ENCODE measurements at places on chromosomes 6 and 20.

GRCh38 chr6:159249128-159249527 is 79.9 kb downstream of the FNDC1 start:
- no peak for DNase-seq

DNA sequence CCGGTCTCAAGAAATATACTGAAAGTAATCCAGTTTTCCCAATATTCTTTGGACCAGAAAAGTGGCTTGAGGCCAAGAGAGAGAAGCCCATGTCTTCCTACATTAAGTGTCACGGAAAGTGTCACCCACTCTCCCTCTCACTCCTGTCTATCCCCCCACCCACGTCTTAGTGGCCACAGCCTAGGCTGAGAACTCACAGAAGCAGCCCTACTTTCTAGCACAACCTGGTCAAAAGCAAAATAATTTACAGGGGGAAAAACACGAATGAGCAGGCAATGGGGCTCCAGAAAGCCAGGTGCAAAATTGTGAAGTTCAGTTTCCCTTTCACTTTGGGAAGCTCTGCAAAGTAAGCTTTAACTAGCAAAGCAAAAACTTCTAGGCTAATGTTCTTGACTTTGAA is 118.0 kb downstream of the OPRM1 start:
- DNase-seq = no peak

DNA sequence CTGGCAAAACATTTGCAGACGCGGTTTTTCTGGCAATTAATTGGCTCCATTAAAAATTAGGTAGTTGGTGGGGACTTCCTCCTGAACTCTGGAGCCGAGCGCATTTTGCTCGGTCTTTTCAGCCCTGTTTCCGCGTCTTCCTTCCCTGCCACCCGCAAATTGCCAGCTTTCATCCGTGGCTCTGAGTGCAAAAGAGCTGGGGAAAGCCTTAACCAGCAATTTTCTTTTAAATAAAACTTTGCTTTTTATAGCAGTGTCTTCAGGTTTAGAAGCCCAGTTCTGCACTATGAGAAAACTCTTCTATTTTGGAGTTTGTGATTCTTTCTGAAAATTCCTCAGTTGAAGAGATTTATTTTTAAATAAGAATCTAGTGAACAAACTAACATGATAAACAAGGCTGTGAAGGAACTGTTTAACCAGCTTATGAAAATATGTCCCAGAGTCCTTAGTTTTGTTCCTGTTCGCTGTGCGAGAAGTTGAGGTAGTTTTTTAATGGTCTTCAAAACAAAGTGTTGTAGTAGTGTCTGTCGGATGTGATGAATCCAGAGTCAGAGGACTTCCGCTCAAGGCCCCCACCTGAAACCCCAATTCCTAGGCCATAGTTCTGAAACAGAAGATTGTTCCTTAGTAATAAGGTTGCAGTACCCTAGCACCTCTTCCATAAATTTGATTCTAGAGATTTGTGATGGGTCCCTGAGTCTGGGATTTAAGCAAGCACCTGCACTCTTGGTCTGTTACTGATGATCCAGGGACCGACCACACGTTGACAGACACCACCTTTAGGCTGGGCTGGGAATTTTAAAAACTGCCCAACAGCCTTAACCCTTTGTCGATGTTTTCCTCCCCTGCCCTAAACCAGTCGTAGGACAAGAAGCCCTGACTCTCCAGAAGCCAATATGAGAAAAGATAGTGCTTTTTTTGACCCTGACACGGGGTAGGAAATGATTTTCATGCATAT is 950 bp downstream of the KCTD20 start:
- DNase-seq = peak; percentile 55

- no peak for DNase-seq
These were observed 611.9 kb upstream of the MAN1A1 start for GRCh38 chr6:119961450-119961849.

DNA sequence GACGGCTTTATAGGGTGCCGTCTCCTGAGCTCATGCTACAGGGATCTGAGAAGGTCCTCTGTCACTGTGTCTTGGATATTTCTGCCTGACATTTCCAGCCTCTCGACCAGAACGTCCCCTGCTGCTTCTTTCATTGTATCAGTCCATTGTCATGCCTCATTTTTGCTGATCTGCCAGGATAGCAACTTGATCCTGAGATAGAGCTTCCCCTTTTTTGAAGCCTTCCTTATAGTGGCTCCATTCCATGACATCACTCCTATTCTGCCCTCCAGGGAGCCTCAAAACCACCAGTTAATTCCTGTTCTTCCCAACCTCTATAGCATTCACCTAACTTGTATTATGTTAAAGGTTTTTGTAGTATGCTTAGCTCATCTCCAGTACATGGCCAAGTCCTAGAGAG is 431.8 kb upstream of the NOX3 start:
- no peak for DNase-seq

DNA sequence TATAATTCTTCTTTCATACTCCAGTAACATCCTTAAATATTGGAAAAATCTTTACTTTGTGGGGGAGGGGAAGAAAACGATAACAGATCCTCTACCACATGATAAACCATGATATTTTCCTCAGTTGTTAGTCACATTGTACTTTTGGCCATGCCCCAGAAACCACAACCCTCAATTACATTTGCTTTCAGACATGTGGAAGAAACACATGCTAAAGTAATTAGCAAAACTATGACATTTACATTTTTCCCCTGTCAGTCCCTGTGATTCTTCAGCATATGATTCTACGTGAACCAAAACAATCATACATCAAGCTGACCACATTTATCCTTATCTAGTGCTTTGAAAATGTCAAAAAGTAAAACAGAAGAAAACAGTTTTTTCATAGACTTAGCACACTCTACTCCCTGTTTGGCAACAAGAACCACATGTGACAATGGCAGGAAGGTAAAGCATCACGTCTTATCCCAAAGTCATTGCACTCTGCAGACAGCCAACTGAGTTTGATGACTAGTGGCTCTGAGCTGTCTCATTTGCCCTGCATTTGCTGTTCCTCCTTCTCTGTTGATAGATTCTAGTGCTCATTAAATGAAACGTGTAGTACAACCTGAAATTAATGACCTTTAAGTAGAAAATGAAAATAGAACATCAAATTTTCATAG is 505.8 kb upstream of the MARCKS start:
- DNase-seq = no peak
